ENCODE measurements at places on chromosomes 12 and 14.

- no peak for DNase-seq
These were observed 22.2 kb upstream of the CCND2 start for GRCh38 chr12:4251216-4251891.

DNA sequence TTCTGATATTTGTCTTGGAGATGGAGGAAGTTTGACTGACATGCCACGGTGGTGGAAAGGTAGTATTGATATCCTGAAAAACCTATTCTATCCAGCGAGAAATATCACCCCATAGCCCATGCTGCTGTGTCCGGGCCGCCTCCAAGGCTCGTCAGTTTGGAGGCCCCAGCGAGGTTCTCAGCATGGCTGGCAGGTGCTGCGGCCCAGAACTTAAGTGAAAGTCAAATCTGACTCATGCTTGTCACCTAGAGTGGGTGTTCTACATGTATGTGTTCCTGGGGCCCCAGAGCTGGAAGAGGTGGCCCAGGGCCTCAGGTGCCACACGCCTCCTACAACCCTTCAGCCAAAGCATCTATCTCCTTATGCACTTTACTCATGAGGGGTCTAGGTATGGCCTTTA lies 92.9 kb downstream of the GCH1 start:
- DNase-seq, result no peak

- DNase-seq, result no peak
These were observed 3.9 kb downstream of the STAC3 start for GRCh38 chr12:57247041-57247440.

GRCh38 chr14:64147126-64147790 lies 146.9 kb downstream of the ESR2 start:
- DNase-seq, result no peak

GRCh38 chr12:12099102-12099501 lies 28.4 kb downstream of the BCL2L14 start:
- no peak for DNase-seq

DNA sequence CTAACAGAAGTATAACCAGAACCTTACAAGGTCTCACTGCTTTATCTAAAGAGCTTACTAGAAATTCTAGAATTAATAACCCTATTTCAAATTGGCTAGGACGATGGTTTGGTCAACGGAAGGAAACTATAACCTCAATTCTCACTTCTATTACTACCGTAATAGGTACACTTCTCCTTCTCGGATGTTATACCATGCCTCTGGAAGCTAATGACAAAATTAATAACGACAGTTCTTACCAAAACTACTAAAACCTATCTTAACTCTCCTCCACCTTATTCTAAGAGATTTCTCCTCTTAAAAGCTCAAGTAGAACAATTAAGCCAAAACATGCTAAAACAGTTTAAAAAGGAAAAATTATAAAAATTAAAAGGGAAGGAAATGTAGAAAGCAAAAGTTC lies 23.7 kb upstream of the UBC start:
- DNase-seq, result no peak

GRCh38 chr12:64739778-64740177 lies 19.4 kb downstream of the GNS start:
- no peak for DNase-seq

DNA sequence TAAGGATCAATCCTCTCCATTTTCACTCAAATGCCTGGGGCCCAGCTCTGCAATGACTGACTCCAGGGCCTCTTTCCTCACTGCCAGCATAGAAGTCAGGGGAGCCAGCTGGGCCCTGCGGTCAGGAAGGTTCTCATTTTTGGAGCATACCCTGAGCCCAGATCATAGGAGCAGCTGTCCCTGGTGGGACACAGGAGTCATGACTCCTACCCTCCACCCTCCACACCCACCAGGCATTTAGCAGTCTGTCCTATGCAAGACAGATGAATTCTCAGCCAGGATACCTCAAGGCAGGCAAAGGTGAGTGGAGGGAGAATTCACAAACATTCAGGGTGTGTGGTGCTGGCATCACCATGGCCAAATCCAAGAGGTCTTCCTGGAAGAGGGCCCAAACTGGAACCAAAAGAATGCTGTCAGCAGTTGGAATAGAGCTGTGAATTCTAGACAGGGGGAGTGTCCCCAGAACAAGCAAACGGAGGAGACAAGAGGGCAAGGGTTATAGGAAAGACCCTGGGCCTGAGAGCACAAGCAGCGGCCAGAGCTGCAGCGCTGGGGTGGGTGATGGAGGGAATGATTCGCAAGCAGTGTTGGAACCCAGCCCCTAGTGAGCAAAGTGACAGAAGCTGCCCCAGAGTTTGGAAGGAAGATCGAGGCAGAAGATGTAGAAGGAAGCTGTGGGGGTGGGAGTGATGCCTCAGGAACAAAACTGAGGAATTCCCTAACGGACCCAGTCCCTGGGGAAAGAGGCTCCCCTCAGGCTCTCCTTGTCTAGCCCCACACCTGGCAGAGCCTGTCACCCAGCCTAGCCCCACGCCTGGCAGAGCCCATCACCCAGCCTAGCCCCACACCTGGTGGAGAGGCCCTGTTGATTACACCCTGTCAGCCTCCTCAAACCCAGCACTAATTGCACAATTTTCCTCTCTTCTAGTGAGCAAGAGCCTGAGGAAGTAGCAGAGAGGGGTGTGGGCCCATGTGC lies 4.5 kb upstream of the REM2 start:
- no peak for DNase-seq

GRCh38 chr14:68820119-68820518 lies 27.3 kb upstream of the ZFP36L1 start:
- no peak for DNase-seq

- no peak for DNase-seq
These were observed 1.7 kb downstream of the KCNH3 start for GRCh38 chr12:49540229-49541139.

DNA sequence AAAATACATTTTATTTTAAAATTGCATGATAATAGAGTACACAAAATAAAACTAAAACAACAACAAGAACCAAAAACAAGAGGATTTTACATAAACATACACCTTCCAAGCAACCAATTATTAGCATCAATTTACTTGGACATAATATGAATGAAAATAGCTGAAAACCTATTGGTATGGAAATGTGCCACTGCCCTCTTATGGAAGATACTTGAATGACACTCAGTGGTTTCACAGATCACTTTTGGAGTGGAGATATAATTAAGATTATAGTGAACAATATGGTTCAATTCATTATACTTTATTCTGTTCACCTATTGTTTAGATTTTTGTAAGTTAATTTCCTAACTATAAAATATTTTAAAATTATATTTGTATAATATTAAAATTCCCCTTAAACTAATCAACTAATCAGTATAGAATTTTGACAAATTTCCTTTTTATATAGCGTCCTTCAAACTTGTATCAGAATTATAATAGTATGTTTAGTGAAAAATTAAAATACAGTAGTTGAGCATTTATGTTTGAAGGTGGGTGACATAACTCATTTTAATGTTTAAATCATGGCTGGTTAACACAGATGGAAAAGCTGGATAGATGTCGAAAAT lies 70.1 kb downstream of the SLC6A15 start:
- no peak for DNase-seq

GRCh38 chr14:55532645-55533344 lies 47.2 kb upstream of the KTN1 start:
- DNase-seq, result no peak

GRCh38 chr14:51458563-51458955 lies 193.2 kb upstream of the FRMD6 start:
- no peak for DNase-seq
